ENCODE measurements at places on chromosomes 2 and 18. TPM values are rescaled to one million over a fixed set of nuclear protein-coding genes. Genes with fewer than 3 reads are reported as not detected.

DNA sequence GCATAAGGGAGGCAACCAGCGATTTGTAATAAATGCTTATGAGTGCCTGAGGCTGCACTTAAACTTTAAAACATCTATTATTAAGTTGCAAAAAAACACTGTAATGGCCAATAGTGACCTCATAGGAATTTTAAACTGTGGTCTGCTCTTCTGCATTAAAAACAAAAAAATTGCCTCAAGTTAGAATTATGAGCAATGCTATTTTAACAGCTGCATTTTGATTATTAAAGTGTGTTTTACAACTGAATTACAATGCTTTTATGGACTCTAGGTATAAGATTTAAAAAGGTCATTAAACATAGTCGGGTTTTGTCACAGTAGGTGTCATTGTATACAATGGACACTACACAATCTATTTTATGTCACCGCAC is 528.7 kb upstream of the FANCL start:
- H3K27me3 ChIP-seq, result no peaks in the 10 kb centered on the region
- H3K4me1 ChIP-seq, result no peaks in the 10 kb centered on the region
- H3K36me3 ChIP-seq, result no peaks in the 10 kb centered on the region

GRCh38 chr2:25421820-25422411 is 80.2 kb upstream of the DNMT3A start:
- DNase-seq, result no peak
- H3K4me3 ChIP-seq, result no peak overlapping the region
- H3K4me1 ChIP-seq, result no peaks in the 10 kb centered on the region
- no peak overlapping the region for H3K27ac ChIP-seq
- no peaks in the 10 kb centered on the region for H3K27me3 ChIP-seq

The NEURL3 gene
- total RNA-seq, result not detected

The CCT7 gene
- total RNA-seq, result 120 TPM

The CRYBA2 gene
- not detected for total RNA-seq

The PLGLB1 gene
- 7.2 TPM for total RNA-seq

DNA sequence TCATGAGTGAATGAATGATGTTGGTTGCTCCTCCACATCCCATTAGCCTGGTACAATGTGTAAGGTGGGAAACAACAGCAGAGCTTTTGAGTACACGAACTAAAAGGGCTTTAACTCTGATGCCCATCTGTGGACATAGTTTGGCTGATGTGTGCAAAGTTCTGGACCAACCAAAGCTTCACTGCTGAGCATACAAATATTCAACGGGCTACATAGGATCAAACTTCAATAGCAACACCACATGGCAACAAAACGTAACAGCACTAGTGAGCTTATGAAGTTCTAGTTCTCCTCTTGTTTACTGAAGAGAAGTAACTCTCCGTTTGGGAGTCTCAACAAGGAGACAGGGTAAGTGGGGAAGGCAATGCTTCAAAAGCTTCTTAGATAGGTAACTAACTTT is 20.4 kb downstream of the STAM2 start:
- H3K4me3 ChIP-seq, result no peak overlapping the region
- H3K27me3 ChIP-seq, result no peaks in the 10 kb centered on the region
- no peaks in the 10 kb centered on the region for H3K36me3 ChIP-seq

DNA sequence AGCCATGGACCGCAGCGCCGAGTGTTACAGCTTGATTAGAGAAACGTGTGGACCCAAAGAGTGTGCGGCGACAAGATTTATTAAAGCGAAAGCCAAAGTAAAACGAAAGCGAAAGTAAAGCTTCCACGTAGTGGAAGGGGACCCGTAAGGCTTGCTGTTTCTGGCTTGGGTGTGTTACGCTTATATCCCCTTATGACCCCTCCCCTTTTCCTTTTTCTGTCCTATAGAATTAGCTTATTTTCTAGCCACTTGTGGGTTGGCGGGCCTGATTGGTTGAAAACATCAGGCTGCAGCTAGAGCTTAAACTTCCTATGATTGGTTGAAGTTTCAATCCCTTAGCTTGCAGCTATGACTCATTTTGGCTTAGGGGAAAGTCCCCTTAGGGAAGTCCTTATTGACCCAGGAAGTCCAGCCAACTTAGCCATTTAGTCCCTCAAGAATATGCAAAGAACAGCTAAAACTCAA is 969.7 kb downstream of the DCDC2C start:
- H3K36me3 ChIP-seq, result no peaks in the 10 kb centered on the region
- H3K27me3 ChIP-seq, result no peaks in the 10 kb centered on the region
- H3K4me3 ChIP-seq, result no peak overlapping the region
- no peak overlapping the region for H3K27ac ChIP-seq

The ANKRD29 gene
- 0.28 TPM for total RNA-seq

DNA sequence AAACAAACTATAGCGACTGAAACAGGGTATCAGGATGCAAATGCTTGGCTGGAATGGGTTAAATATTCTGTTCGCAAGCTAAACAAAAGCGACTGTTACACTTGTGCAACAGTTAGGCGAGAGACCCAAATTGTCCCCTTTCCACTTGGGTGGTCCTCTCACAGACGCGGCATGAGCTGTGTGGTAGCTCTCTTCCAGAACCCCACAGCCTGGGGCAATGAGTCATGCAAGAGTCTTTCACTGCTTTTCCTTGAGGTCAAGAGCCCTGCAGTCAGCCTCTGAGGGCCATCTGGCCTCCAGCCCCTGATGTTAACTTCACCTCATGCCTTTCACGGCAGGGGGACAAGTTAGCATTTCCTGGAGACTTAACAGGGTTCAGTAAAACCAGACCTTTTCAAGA is 25.7 kb downstream of the SULT1C4 start:
- H3K4me3 ChIP-seq, result no peak overlapping the region
- H3K36me3 ChIP-seq, result no peaks in the 10 kb centered on the region
- H3K4me1 ChIP-seq, result no peaks in the 10 kb centered on the region
- no peak for DNase-seq
- no peaks in the 10 kb centered on the region for H3K27me3 ChIP-seq
- no peak overlapping the region for H3K27ac ChIP-seq
